ENCODE measurements at places on chromosomes 5 and 9. TPM values are rescaled to one million over a fixed set of nuclear protein-coding genes. Genes with fewer than 3 reads are reported as not detected.
A peak's percentile ranks its signal among the peaks of the same experiment; 100 is the strongest.

GRCh38 chr9:120690372-120690771 is 23.9 kb downstream of the MEGF9 start:
- DNase-seq: no peak

PCDHB16 gene
- total RNA-seq: 3.7 TPM

DNA sequence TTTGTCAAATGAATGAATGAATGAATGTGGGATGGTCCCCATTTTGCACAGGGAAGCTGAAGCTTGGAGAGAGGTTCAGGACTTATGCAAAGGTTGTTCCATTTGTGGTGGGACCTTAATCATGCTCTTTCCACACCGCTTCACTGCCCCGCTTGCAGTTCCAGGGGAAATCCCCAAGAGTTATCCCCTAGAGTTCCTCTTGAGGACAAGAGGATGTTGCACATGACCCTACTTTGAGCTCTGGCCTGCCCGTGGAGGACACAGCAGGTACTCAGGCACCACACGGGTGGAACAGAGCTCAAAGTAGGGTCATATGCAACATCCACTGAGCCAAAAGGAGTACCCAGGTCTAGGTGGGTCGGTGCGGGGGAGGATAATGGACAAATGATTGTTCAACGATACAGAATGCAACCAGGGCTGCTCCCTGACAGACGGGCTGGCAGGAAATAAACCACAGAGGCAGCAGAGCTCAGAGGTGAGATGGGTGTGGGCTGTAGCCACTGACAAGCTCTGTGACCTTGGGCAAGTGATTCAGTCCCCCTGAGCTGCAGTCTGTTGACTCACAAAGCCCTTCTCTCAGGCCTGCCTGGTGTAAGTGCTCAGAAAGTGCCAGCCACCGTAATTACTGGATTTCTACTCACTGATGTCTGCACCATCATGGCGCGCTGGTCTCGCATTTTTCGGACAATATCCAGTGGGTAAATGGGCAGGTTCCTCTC is 60.3 kb upstream of the EPB41L4B start:
- DNase-seq: no peak

DNA sequence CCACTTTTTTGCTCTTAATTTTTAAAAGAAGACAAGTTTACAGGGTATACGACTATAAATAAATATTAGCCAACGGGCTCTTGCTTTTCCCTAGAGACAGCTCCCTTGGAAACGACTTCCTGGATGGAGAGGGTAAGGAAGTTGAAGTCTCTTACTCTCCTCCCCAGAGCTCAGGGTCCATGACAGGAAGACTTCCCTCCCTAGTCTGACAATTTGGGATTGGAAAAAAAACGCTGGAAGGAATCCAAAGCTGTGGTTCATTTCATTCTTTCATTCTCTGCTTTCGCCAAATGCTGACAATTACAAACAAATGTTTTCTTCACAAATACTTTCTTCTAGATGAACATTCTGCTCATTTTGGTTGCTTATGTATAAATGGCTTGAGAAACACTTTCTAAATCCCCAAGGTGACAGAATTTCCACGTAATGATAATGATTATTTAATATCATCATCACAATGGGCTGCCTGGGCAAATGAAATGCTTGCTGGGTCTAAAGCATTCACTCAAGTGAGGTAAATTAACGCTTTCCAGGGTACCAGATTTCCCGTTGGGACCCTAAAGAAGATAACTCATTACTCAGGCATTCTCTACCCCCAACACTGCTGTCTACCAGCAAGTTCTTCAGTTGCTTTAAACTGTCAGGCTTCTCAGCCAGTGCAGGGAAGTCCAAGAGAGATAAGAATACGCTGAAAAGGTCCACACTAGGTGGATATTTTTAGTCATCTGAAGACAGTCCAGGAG is 139.8 kb upstream of the SLC30A5 start:
- no peak for DNase-seq

GRCh38 chr9:113978725-113979342 is 99.3 kb downstream of the AMBP start:
- DNase-seq: no peak

GRCh38 chr5:132641841-132642240 is 16.1 kb upstream of the IL13 start:
- no peak for DNase-seq

DNA sequence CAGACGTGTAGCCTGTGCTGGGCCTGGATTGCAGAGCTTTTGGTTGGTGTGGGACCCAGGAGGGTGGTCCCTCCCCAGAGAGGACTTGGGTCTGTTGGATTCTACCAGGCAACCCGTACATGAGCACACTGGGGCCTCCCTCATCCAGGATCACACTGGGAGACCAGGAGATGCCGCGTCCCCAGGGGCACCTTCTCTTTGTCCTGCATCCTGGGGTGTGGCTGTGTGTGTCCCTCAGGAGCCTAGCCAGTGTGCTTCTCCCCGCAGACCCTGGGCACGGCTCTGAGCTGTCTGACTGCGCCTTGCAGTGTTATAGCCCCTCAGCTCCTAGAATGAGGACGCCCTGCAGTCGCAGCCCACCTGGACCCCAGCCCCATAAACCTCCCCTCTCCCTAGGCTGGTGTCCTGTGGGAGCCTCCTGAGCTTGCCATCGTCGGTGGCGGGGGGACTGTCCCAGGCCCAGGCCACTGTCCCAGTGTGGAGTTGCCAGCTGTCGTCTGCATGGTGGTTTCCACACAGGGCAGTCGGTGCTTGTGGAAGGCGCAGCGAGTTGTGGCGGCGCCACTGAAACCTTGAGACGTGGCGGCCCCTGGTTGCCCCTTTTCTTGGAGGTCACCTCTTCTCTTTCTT is 27.6 kb downstream of the CEP72 start:
- DNase-seq: no peak

KIF12 gene
- not detected for total RNA-seq

GRCh38 chr9:91886414-91887076 is 63.5 kb downstream of the ROR2 start:
- DNase-seq: no peak

- DNase-seq: peak; percentile 59
Observed at GRCh38 chr5:78360924-78361630, 660 bp downstream of the SCAMP1 start.

DNA sequence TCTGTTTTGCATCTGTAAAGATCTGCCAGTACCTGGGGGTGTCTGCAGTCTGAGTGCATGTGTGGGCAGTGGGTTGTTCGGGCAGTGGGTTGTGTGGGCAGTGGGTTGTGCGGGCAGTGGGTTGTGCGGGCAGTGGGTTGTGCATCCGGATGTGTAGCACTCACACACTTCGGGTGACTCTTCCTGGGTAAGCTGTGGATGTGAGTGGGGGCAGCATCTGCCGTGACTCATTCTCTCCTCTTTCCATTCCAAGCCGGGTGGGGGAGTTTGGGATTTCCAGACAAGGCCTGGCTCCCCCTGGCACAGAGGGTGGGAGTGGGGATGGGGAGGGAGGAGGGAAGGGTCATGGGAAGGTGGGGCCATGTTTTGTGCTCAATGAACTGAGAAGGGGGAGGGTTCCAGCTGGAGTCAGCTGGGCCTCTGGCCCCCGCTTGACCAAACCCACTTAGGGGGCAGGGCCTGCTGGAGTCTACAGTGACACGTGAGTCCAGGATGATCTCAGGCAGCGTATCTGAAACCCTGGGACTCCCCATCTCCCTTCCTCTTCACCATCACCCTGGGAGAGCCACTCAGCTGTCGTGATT is 8.3 kb downstream of the CRB2 start:
- no peak for DNase-seq

DNA sequence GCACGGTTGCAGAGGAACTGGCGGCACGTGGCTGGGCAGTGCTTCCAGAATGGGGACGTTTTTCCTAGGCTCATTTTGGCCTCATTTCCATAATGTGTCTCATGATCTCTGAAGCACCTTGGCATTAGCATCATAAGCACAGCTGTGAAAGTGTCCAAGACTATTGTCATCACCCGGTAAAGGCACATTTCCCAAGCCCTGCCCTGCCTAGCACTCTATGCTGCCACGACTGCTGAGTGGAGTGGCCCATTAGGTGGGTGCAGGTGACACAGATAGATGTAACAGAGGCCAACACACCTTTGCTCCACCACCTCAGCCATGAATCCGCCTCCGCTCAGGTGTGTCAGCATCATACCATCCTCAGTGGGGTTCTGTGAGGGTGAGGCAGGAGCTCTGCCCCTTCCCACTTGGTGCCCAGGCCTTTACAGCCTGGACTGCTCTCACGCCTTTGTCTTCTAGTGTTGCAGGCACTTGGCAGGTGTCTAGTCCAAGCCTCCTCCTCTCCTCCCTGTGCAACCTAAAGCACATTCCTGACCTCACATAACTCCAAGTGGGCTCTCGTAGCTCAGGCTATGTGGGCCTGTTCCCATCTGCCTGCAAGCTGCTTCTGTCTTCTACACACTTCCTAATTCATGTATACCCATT is 213.0 kb downstream of the FSTL4 start:
- no peak for DNase-seq

ATOX1 gene
- 85.3 TPM for total RNA-seq

DNA sequence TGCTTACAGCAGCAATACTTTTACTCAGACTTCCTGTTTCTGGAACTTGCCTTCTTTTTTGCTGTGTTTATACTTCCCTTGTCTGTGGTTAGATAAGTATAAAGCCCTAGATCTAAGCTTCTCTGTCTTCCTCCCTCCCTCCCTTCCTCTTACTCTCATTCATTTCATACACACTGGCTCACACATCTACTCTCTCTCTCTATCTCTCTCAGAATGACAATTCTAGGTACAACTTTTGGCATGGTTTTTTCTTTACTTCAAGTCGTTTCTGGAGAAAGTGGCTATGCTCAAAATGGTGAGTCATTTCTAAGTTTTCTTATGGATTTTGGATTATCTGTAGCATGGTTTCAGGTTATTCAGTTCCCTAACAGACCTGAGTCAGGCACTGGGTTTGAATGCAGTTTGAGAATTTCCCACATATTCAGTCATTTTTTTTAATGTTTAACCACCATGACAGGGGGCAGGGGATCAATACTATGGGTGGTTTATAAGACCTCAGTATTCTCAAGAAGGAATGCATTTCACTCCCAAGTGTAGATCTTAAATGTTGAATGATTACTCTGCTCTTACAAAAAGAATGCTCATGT is at the start of gene IL7R:
Gene IL7R (plus strand): TSS at position 127 of the 587 bp plus-strand sequence. CDS start 87 bp downstream, at position 214.
- DNase-seq: peak; percentile 74

GRCh38 chr9:135690836-135691570 is 8.3 kb downstream of the SOHLH1 start:
- no peak for DNase-seq

DNA sequence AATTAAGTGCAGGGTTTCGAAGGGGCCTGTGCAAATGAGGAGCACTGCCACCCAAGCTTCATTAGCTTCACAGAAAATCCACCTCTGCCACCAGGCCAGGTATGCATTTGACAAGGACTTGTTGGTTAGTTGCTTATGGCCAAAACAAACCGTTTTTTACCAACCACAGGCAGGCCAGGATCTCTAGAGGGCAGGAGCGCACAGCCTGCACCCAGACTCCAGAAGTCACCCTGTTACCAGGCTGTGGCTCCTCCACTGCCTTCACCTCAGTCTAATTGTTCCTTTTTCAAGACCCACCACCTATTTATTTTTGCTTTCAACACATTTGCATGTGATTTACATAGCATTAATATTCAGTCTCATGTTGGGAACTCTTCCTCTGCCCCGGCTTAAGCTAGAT is 78.3 kb upstream of the HSPA9 start:
- no peak for DNase-seq

FSTL4 gene
- total RNA-seq: 0.47 TPM

- DNase-seq: no peak
Observed at GRCh38 chr5:163825661-163826060, 320.2 kb downstream of the MAT2B start.

DNA sequence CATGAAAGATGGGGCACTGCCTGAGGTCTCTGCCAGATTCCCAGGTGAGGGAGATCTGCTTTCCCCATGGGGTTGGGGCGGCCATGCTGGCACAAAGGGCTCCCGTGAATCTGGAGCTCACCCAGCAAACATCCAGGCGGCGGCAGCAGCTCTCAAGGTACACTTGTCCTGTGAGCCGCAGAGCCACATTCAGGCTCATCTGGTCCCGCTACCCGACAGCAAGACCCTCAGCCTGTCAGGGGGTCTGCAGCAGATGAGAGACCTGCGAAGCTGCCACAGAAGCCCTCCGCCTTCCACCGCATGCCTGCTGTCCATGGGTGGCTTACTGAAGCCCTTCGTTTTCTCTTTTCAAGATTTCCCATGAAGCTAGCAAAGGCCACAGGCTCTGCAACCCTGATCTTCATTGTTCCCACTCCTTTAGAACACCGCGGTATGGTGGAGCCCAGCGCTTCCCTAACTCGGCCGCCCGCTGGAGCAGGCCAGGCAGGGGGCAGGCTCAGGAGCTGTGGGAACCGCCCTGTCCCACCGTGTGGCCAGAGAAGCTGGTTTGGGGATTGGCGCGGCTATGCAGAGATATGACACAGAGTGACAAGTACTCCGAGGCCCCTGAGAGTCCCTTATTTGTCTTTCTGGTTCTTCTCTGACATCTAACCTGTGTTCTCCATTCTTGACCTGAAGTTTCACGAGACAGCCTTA is 8.8 kb downstream of the LRRC14B start:
- DNase-seq: no peak

- no peak for DNase-seq
Observed at GRCh38 chr5:59157068-59157467, 574.2 kb downstream of the RAB3C start.

- DNase-seq: no peak
Observed at GRCh38 chr5:19866090-19866450, 121.9 kb downstream of the CDH18 start.

GRCh38 chr9:121863955-121864354 is 212.5 kb downstream of the DAB2IP start:
- no peak for DNase-seq

DNA sequence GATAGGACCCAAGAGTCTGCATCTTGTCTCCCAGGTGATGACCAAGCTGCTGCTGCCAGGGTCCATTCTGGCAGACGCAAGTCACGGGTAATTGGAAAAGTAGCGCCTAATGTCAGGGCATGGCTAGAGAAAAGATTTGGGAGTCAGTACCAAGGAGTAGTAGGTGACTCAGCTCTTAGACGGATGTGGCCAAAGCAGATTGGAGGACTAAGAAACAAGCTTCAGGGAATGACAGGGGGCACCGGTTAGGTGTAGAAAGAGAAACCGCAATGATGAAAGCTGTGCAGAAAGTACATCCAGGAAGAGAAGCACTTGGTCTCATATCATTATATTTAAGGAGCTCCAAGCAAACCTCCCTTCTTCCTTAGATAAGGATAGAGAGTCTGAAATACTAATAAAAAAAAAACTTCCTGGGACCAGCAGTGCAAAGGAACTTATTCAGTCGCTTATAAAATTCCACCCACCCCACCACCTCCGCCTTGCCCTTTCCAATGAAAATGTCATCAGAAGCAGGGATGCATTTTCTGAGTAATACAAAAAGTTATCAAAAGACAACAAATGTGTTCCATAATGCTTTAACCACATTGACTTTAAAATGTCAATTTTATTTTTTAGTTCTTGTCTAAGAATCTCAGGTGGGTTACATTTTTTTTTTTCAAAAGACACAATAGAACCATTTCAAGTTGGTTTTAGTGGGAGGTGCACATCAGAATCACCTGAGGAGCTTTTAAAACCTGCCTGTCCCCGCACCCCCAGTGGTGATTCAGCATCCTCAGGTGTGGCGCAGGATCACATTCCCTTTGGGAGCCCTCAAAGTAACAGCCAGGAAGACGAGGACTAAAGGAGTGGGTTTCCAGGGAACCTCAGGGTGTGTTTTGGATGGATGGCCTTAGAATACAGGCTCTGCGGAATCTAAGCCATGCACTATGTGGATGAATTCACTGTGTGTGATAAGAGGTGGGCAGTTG is 31.2 kb downstream of the PTPN3 start:
- DNase-seq: peak; percentile 29

FOXI1 gene
- total RNA-seq: not detected

Measured in H4 (cell line).